Anterior cingulate cortex (tissue), 58 donors: ENCODE measurements at places on chromosomes 1 and 21.

DNA sequence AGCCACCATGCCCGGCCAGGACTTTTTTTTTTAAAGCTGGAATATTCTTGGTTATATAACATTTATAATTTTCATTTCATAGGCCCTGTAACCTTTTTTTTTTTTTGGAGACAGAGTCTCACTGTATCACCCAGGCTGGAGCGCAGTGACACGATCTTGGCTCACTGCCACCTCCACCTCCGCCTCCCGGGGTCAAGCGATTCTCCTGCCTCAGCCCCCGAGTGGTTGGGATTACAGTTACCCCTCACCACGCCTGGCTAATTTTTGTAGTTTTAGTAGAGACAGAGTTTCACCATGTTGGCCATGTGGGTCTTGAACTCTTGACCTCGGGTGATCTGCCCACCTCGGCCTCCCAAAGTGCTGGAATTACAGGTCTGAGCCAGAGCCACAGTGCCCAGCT, 12.6 kb downstream of the ZYG11B start:
- DNase-seq: no peak

GRCh38 chr21:44703731-44704635, 7.0 kb downstream of the KRTAP10-12 start:
- no peak for DNase-seq

DNA sequence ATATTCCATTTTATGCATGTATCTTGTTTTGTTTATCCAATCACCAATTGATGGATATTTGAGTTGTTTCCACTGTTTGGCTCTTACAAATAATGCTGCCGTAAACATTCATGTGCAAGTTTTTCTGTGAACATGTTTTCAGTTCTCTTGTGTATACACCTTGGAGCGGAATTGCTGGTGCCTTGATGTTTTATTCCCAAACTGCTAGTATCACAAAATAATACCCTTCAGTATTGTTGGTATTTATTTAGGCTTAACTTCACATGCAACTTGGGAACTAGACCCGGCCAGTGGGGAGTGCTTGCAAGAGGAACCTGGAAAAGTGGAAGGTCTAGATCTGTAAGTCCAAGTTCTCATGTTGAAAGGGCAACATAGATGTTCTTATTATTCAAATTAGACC, 115.9 kb downstream of the CRYAA start:
- no peak for DNase-seq

DNA sequence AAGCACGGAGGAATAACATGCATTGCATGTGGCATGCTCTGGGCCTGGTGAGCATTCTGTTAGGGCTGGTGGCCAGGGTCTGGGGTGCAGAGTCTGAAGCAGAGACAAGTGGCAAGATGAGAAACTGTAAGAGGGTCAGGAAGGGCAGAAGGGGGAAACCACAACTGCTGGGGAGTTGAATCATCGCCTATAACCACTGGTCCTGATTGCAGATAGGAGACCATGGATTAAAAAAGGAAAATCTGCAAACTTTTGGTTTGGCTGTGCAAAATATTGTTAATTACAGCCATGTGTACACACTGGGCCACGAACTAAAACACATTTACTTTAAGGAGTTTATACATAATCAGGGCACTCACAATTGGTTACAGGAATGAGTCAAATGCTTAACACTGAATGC, 76.6 kb downstream of the TGFBR3 start:
- no peak for DNase-seq

DNA sequence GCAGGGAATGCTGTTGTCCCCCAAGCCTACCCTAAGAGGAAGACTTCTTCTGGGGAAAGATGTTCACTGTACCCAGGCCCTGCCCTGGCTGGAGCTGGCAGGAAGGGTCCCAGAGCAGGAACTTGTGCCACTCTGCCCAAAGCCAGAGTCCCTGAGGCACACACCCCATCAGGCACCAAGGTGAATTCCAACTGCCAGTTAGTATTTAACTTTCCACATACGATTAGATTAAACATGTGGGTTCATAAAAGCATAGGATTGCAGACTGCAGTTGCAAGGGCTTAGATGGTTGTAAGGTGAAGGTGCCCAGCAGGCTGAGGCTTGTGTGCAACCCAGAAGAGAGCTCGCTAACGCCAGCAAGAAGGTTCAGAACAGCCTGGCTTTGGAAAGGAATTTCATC, at the start of gene KCNE2:
Gene KCNE2 (plus strand): TSS at position 274 of the 400 bp plus-strand sequence. CDS start 6,473 bp downstream, outside the sequence.
- no peak for DNase-seq

DNA sequence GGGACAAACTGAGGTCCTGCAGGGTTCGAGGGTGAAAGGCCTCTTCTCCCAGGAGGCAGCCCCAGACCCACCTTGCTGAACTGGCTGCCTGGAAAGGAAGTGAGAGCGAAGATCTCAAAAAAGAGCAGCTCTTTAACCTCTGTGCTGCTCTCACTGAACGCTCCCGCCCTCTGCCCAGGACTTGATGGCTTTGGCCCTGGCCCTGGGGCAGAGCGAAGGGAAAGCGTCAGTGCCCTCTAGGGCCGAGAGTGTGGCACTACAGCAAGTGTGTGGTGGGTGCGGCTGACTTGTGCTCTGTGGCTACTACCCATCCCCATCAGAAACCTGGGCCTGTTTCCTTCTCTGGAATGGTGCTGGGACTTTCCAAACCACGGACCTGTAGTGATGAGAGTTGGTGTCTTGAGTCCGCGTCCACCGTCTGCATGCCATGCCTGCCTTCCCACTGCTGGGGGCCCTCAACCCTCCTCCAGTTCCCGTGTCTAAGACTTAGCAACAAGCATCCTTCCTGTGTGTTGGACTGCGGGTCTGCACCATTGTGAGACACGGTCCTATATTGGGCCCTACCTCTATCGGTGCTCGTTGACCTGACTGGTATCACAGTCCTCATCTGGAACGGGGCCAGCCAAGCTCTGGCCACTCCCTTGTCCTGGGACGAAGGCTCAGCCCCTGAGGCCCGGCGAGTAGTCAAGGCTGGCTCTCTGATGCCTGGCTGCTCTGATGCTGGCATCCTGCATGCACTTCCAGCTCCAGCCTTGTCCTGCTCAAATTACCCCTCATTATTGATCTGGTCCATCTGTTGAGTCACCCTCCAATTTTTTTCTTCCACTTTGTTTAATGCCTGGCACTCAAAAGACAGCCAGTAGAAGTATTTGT, 180.3 kb downstream of the DISC1 start:
- peak; percentile 30 for DNase-seq

DNA sequence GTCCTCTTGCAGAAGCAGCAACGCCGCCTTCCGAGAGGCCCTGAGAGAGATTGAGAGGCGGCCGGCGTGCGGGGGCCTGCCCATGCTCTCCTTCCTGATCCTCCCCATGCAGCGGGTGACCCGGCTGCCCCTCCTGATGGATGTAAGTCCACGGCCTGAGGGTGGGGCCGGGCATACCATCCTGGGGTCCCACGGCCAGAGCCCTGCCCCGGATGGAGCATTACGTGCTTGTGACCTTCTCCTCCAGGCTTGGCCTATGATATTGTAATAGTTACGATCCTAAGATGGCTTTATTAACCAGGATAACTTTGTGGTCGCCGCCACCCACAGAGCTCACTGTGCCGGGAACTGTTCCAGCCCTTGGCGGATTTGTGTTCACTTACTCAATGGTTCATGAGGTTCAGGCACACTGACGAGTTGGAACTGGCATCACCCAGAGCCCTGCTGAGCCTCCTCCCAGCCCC, 18.9 kb downstream of the ARHGEF16 start:
- DNase-seq: no peak

DNA sequence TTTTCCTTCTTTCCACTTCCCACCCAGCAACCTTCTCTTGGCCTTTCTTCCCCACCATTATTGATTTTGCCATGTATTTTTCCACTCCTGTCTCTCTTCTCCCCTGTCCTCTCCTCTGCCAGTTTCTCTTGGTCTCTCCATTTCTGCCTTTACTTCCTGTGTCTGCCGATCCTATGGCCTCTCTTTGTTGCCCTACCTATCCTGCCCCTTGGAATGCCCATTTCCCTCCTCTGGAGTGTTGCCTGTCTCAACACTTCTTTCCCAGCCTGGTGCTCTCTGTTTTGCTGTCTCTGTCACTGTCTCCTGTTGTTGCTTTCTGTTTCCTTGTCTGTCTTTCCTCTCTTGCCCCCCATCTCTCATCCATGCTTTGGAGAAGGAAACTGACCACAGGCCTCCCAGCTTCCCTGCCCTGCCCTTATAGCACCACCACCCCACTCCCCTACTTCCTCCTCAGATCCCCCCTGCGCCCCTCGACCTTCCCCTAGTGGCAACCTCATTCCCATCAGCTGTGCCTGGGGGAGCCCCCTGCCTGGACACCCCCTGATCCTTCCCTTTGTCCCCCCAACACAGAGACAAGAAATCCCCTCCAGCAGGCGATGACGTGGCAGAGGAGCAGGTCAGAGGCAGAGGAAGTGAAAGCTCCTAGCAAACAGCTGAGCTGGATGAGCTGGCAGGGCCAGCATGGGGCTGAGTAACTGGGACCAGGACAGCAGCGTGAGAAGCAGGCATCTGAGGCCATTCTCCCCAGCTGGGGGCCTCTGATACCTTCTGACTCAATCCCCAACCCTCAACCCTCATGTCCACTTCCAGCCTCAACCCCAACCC, 6.6 kb upstream of the ETV3L start:
- no peak for DNase-seq

- DNase-seq: no peak
Observed at GRCh38 chr1:150895618-150896017, 8.7 kb downstream of the CTXND2 start.

- no peak for DNase-seq
Observed at GRCh38 chr1:153616917-153617311, 789 bp upstream of the S100A14 start.

DNA sequence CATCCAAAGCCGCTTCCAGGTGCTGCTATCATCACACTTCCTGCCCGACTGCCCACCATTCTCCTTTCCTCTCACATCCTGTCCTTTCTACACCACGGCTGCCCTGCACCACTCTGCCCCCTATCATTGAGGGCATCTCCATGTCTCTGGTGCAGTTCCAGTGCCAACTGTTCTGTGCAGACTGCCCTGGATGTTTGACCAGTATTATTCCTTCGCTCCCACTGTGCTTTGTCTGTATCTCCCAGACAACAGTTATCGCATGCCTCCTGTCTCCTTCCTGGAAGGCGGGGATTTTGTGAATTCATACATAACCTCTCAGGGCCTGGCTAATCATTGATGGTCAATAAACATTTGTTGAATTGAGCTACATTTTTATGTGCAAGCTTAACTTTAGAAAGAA, 63.6 kb upstream of the GNG12 start:
- DNase-seq: no peak

DNA sequence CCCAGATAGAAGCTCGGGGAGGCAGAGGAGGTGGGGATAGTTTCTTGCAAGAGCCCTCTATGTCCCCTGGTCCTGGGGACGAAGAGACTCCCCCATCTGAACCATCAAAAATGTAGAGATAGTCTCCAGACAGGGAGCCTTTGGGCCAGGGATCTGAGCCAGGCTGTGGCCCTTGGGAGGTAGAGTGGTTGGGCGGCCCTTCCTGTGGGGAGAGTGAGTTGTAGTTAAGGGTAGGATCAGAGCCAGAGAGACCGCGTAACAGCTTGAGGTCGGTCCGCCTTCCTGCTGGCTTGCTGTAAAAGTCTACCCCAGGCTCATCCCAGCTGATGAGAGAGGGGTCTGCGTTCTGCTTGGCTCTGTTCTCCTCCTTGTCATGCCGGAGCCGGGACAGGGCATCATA, 25.3 kb downstream of the PIK3C2B start:
- no peak for DNase-seq

GRCh38 chr1:221394011-221394544, 347.8 kb downstream of the DUSP10 start:
- no peak for DNase-seq

- no peak for DNase-seq
Observed at GRCh38 chr1:238119060-238119459, 228.3 kb upstream of the ZP4 start.

DNA sequence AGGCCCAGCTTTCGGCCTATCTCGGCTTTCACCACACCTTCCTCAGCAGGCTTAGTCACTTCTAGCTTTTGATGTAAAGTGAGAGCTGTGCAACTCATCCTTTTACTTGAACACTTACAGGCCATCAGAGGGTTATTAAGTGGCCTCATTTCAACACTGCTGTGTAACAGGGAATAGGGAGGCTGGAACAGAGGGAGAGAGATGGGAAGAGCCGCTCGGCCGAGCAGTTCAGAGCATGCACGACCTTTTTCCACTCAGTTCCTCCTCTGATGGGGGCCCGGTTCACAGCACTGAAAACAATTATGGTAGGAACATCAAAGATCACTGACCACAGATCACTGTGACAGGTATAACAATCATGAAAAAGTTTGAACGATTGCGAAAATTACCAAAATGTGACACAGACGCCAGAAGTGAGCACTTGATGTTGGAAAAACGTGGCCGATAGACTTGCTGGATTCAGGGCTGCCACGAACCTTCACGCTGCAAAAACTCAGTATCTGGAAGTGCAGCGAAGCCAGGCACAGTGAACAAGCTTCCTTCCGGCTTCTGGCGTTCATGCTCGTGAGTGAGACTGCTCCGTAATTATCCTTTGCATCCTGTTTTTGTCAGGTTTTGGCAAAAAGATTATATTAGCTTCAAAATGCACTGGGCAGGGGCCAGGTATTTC, 28.6 kb downstream of the AGPAT3 start:
- no peak for DNase-seq

DNA sequence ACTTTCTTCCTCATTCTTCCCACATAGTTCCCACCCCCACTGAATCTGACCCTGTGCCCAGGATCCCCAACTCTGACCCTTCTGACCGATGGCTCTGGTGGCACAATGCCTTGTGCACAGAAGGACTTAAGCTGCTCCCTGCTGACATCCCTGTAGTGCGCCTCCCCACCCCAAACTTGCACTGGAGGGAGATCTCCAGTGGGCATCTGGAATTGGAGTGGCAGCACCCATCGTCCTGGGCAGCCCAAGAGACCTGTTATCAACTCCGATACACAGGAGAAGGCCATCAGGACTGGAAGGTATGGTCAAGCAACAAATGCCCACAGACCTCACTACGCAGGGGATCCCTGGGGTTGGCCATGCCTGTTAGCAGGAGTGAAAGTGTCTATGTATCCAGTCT, 9.0 kb downstream of the MPL start:
- no peak for DNase-seq

DNA sequence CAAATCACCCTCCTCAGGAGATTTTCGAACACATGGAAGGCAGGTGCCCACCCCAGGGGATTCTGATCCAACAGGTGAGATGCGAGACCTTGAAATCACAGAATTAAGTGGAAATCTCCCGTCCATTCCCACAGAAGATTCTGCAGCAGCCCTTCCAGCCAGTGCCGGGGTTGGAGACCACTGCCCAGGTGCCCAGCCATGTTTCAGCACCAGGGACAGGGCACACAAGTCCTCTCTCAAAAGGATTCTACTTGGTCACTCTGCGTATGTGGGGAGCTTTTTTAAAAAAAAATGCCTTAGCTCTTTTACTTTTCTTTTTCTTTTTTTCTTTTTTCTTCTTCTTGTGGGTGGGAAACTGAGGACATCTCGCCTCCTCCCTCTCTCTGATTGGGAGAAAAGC, 80.7 kb downstream of the VWA5B1 start:
- no peak for DNase-seq

- DNase-seq: no peak
Observed at GRCh38 chr1:114208106-114208505, 54.4 kb upstream of the SYT6 start.

DNA sequence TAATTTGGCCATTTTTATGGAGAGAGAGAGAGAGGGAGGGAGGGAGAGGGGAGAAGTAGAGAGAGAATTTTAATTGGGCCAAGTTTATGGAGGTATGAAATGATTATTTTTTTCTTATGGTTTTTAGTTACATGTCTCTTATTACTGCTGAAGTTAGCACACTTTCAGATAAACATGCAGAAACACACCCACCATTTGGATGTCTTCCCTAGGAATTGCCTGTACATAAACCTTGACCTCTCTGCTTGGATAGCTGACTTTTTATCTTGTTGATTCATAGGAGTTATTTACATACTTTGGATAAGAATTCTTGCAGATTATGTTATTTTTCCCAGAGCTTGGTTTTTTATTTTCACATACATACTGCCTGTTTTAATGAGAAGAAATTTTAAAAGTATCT, 310.2 kb upstream of the ADAMTS5 start:
- DNase-seq: no peak
